HL-60 (cell line): ENCODE measurements at places on chromosomes 1 and 21.

DNA sequence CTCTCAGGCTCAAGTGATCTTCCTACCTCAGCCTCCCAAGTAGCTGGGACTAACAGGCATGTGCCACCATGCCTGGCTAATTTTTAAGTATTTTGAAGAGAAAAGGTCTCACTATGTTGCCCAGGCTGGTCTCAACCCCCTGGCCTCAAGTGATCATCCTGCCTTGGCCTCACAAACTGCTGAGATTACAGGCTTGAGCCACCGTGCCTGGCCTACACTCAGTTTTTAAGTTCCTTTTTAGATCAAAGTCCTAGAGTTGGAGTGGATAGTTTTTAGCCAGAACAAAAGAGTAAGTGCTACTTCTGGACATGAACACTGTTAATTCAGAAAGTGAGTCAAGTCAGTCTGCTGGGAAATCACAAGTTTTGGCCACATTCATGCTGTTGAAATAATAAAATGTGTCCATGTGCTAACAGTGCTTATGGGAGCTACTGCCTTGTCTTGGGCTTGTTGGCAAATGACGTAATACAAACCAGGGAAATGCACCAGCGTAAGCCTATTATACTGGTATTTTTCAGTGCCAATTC, 84.2 kb downstream of the NDUFS5 start:
- DNase-seq: no peak

DNA sequence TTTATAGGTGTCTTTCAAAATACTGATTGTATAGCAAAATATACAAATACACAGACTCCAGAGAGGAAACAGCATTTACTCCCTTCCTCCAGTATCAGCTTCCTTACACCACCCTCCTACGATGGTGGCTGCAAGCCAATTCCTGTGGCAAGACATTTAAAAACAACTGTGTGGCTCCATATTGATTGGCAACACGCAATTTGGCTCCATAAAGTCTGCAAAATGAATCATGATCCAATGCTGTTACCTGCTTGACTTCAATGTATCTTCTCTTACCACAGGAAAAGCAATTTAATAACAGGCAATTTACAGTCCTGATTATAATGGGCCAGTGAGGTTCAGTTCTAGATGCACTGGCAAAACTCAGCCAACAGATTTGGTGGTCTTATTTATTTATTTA, 19.7 kb upstream of the ATP6V1G3 start:
- no peak for DNase-seq

DNA sequence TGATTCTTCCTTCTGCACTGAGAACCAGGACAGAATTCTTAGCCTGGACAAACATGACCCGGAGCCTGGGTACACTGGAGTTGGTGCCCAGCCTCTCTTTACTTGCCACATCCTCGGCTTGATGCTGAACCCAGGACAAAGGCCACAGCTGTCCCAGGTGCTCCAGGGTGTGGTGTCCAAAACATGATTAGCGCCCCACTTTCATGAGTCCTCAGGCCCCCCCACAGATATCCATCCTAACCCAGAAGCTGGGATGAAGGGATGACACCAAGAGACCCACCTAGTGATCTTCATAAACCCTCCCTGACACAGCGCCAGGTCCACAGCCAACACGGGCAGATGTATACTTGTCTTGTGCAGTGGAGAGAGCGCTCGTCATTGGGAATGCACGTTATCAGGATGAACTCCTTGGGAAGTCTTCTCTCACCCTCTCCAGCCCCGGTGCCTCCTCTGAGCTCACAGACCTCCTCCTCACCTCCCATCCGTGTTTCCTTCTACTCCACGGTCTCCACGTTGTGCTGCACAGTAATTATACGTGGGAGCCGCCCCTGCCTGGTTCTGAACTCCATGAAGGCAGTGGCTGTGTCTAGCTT, 3.6 kb downstream of the ABCA4 start:
- no peak for DNase-seq

GRCh38 chr1:2229037-2229864, 1.1 kb downstream of the SKI start:
- DNase-seq: no peak

DNA sequence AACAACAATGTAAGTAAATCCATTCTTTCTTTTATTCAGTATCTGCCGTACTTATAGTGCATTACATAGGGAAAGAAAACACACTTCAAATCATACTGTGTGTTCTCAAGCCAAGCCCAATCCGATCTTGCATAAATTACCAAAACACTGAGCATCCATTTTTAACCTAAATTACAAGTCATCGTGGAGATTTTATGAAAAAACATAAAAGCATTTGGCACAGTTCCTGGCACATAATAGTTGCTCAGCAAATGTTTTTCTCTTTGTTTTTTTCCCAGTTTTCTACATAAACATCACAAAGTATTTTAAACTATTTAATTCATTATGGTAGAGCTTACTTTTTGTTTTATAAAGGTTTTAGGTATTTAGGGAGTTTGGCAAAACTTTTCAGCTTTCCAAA, 48.1 kb upstream of the LRRC8C start:
- no peak for DNase-seq

- DNase-seq: no peak
These were observed 3.4 kb upstream of the KRTAP10-5 start for GRCh38 chr21:44583800-44584147.

GRCh38 chr1:4010814-4011605, 110.9 kb upstream of the C1orf174 start:
- no peak for DNase-seq

- DNase-seq: no peak
These were observed 25.7 kb upstream of the KCNC4 start for GRCh38 chr1:110184446-110184845.

- DNase-seq: no peak
These were observed 1.7 kb downstream of the KRTAP10-3 start for GRCh38 chr21:44556879-44557278.

GRCh38 chr21:46060596-46061061, 37.3 kb upstream of the COL6A2 start:
- DNase-seq: no peak

DNA sequence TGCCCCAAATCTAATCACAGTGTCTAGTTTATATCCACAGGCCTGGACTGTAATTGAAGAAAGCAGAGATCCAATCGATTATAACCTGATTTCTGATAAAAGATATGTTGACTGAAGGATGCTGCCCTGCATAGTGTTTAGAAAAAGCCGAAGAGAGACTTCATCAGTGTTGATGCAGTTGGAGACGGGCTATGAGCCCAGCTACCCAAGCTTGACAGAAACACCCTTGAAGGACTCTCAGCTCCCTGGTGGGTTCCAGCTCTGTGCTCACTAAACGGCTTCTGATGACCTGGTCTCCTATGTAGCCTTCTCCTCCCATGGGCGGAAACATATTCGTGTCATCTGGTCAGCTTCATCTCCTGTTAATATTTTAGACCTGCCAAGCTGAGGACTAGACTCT, 10.2 kb downstream of the FAM89A start:
- DNase-seq: no peak

DNA sequence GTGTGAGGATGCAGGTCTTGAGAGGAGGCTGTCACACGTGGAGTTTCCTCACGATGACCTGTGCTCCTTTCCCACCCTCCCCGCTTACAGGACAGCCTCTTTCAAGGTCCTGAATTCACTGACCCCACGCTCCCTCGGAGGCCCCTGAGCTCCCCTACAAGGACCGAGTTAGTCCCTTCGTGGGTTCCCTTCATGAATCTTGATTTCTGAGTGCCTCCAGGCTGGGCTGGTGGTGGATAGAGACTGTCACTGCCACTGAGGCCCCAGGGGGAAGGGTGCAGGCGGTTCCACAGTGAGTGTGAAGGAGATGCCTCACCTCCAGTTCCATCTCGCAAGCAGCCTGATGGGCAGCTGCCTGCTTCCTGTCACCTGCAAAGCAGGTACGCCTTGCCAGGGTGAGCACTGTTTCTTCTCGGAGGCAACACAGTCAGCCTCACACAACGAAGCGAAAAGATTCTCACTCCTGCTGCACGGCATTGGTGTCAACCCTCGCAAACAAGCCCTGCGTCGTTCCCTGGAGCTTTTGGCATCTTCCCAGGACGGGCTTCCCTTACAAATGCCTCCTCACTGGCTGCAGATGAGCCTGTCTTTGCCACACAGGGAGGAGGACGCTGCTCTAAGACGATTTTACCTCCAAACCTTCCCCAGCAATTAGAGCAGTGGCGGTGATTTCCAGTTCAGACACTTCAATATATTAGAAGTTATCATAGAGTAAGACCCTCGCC, 26.7 kb upstream of the PCP4 start:
- no peak for DNase-seq

DNA sequence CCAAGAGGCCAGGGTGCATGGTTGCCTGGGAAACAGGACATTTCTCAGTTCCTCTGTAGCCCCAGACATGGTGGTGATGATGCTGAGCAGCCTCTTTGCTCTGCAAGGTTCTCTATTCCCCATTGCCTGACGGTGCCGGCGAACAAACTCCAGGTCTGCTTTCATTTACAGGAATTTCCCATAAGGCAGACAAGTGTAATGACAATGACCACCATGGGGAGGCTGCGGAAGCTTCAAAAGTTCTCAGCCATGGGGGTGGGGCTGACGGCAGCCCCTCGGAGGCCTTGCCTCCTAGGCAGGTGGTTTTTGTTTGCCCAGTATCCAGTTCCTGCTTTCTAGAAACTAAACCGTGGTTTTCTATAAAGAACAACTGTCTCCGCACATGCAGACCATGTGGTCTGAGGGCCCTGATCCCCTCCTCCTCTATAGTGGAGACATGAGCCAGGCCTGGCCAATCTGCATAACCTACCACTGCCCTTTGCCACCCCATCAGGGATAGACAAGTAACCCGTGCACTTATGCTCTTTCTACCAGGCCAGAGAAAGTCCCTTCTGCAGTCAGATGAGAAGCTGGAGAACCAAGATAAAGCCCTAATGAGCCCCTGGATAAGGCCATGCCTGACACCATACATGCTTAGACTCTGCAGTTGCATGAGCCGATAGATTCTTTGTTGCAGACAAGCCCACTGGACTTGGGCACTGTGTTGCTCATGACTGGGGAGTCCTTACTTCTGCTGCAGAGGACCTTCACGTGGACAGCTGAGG, 54.1 kb downstream of the LDLRAD2 start:
- no peak for DNase-seq

DNA sequence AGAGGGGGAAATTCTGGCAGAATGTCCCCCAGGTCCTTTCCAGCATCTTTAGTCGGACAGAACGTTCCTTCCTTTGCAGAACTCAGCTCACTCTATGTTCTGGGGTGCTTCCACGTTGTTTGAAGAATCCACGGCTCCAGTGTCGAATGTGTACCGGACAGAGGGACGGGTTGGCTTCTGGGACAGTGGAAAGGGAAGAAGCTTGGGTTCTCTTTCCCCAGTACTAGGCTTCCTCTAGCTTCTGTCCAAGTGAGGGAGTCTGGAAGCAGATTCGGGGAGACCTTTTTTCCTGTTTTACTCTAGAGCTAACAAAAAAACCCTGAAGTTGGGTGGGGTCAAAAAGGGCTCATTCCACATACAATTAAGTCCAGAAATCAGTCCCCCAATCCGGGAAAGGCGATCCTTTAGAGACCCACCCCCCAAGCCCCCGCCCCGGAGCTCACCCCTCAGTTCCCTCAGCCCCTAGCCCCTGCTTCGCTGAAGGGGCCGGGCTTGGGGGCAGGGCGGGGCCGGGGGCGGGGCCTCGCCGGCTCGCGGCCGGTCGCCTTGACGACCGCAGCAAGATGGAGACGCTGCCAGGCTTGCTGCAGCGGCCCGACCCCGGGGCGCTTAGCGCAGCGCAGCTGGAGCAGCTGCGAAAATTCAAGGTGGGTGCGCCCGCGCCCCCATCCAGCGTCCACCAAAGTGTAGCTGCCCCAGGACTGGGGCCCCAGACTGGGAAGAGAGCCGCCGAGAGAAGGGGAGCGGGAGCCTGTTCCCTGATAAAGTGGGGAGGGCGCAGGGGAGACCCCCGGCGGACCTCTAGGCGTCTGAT, at the start of gene RIIAD1:
RIIAD1 (plus strand) TSS at position 549 of the 814 bp plus-strand sequence; CDS start at position 564, 15 bp downstream.
- DNase-seq: no peak

DNA sequence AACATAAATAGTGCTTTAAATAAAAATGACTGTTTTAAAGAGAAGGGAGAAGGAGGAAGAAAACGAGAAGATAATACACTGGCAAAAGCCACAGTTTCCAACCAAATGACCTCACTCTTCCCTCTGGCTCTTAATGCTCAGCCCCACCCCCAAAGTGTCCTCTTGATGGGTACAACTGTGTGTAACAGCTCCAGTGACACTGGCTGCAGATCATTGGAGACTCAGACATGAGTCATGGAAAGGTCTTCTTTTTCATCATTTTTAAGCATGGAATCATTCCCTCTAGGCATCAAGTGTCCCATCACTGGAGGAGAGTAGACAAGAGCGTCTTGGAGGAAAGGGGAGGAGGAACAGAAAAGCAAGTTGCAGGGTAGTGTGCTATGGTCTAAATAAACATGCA, 333.0 kb downstream of the PAPPA2 start:
- DNase-seq: no peak

GRCh38 chr1:2405588-2406295, 6.6 kb downstream of the PEX10 start:
- no peak for DNase-seq

DNA sequence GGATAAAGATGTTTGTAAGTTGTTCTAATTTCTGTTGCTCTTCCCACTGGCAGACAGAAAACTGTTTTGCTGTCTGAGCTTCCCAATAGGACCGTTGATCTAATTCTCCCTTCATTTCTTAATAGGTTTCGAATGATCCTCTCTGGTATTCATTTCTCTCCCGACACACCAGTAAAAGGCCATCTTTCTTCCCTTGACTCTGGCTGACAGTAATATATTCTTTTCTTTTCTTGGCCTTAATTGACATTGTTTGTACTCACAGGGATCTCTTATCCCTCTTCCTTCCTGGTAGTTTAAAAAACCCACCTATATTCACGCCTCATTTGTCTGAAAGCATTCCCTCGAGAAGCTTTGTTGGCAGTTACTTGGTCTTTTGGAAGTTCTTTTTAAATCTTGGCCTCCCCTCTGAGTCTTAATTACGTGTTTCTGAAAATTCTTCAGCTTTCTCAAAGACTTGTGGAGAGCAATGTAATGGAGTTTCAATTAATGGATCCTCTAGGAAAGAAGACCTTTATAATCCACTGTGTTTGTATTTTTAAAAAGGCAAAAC, 40.3 kb downstream of the MAP10 start:
- no peak for DNase-seq

DNA sequence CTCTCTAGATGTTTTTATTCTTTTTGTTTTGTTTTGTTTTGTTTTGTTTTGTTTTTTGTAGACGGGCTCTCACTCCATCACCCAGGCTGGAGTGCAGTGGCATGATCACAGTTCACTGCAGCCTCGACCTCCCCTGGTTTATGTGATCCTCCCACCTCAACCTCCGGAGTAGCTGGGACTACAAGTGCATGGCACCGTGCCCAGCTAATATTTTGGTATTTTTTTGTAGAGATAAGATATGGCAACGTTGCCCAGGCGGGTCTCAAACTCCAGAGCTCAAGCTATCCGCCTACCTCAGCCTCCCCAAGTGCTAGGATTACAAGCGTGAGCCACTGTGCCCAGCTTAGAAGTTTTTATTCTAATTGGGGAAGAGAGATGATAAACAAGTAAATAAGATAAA, 13.3 kb upstream of the TP53BP2 start:
- DNase-seq: no peak
